ENCODE measurements at places on chromosomes 1 and 21. TPM values are rescaled to one million over a fixed set of nuclear protein-coding genes. Genes with fewer than 3 reads are reported as not detected.

The NTNG1 gene
- total RNA-seq: 0.64 TPM

The S100A7A gene
- total RNA-seq: not detected

The ETV3L gene
- total RNA-seq: not detected

The RGL1 gene
- 21.4 TPM for total RNA-seq

The LRRC53 gene
- total RNA-seq: not detected

The PTBP2 gene
- total RNA-seq: 45.4 TPM

The S100A12 gene
- total RNA-seq: not detected

The KRTAP21-2 gene
- not detected for total RNA-seq

The TNFRSF14 gene
- 17.6 TPM for total RNA-seq

The SH2D1B gene
- total RNA-seq: not detected

The LRRC52 gene
- total RNA-seq: not detected

The RRP1B gene
- total RNA-seq: 27.8 TPM

The DYNLT4 gene
- total RNA-seq: not detected

The HSD11B1 gene
- 168 TPM for total RNA-seq

The VHLL gene
- total RNA-seq: 5.3 TPM

The OR2T2 gene
- total RNA-seq: not detected

The PTCH2 gene
- 0.13 TPM for total RNA-seq

The SLAMF9 gene
- total RNA-seq: not detected

The TAF1A gene
- 3.5 TPM for total RNA-seq

The UBASH3A gene
- total RNA-seq: not detected

The CD2 gene
- total RNA-seq: not detected

The NECTIN4 gene
- total RNA-seq: 0.65 TPM

The ELAVL4 gene
- not detected for total RNA-seq

The S100A14 gene
- total RNA-seq: 1.4 TPM

The DNAI4 gene
- 0.56 TPM for total RNA-seq

The CD84 gene
- not detected for total RNA-seq

The NEGR1 gene
- 3.2 TPM for total RNA-seq

The DTL gene
- total RNA-seq: 13.7 TPM

The RHD gene
- not detected for total RNA-seq

The GBP7 gene
- not detected for total RNA-seq

The FCGR3A gene
- total RNA-seq: not detected

The LCE1B gene
- not detected for total RNA-seq

The KAZN gene
- 1.4 TPM for total RNA-seq

The MTARC2 gene
- 10.0 TPM for total RNA-seq

The CLDN17 gene
- not detected for total RNA-seq

The RNU11 gene
- total RNA-seq: not detected

Data from epithelial cell of alveolus of lung (primary cell).